ENCODE measurements at places on chromosomes 2 and 18. TPM values are rescaled to one million over a fixed set of nuclear protein-coding genes. Genes with fewer than 3 reads are reported as not detected.

CD207 gene
- total RNA-seq = not detected

PCGF1 gene
- total RNA-seq = 16.1 TPM

LRATD1 gene
- not detected for total RNA-seq

VSNL1 gene
- total RNA-seq = not detected

MC4R gene
- not detected for total RNA-seq

IL36A gene
- total RNA-seq = not detected

FN1 gene
- total RNA-seq = 0.11 TPM

HSPD1 gene
- 1,051 TPM for total RNA-seq

STK39 gene
- total RNA-seq = 33.9 TPM

KCNS3 gene
- total RNA-seq = not detected

DNA sequence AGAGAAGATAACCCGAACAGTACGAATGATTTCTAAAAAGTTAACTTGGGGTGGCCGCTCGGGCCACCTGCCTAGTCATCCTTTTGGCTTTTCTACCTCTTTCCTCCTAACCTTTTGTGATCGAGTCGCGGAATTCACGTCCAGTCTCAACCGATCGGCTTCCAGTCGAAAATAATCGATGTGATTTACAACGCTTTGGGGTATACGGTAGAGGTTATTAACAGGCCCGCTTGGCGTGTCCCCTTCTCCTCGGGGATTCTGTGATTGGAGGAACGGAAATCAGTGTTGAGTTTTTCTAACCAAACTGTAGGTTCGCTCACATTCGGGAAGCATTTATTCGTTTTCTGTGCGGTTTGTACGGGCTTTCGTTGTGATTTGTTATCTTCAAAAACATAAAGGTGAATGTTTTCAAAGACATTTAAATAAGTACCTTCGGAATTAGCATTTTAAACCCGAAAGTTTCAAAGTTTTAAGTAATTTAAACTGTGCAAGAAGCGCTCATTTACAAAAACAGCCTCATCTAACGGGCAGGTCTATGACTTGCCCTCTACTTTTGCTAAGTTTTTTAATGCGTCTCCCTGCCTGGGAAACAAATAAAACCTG, 588 bp upstream of the FOXI3 start:
- peaks cover 4% of the 10 kb centered on the region for H3K4me1 ChIP-seq
- peaks cover 53% of the 10 kb centered on the region for H3K27me3 ChIP-seq
- no peaks in the 10 kb centered on the region for H3K36me3 ChIP-seq
- peak overlapping the region; percentile 60 for H3K4me3 ChIP-seq
- peak; percentile 2 for DNase-seq
- H3K27ac ChIP-seq = no peak overlapping the region

DNA sequence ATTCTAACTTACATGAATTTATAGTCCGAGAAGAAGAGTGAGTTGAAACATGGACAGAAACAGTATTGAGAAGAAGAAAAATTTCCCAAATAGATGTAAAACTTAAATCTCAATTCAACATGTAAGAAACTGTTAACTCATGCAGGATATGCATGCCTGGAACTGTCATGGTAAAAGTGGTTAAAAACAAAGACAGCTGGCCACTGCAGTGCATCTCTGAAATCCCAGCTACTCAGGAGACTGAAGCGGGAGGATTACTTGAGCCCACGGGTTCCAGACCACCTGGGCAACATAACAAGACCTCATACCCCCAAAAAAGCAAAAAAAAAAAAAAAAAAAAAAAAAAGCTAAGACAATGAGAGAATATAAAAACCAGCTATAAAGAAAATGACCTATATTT, 93.0 kb upstream of the TTC27 start:
- no peak for DNase-seq
- no peaks in the 10 kb centered on the region for H3K27me3 ChIP-seq
- H3K4me3 ChIP-seq = no peak overlapping the region
- H3K4me1 ChIP-seq = peaks cover 2% of the 10 kb centered on the region
- H3K36me3 ChIP-seq = peaks cover 56% of the 10 kb centered on the region
- no peak overlapping the region for H3K27ac ChIP-seq

- DNase-seq = no peak
- no peaks in the 10 kb centered on the region for H3K4me1 ChIP-seq
- H3K4me3 ChIP-seq = no peak overlapping the region
- no peaks in the 10 kb centered on the region for H3K36me3 ChIP-seq
Measured at GRCh38 chr18:36650906-36651305, 177.9 kb downstream of the TPGS2 start.

DNA sequence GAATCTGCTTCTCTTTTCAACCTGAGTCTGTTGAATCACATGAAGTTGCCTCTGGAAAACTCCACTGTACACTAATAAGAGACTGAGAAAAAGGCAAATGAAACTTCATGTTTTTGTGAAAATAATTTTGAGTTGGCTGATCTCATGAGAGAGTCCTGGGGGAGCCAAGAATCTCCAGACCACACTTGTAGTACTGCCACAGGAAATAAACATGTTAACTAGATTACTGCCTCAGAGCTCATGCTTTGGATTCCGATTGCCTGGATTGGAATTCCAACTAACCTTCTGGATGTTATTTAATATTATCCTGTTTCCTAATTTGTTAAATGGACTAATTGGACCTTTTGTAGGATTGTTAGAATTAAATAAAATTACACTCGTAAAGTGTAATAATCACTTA, 25.2 kb downstream of the NUP35 start:
- no peaks in the 10 kb centered on the region for H3K27me3 ChIP-seq
- no peak for DNase-seq
- H3K4me1 ChIP-seq = peaks cover 13% of the 10 kb centered on the region
- H3K36me3 ChIP-seq = peaks cover 73% of the 10 kb centered on the region
- no peak overlapping the region for H3K27ac ChIP-seq
- no peak overlapping the region for H3K4me3 ChIP-seq

DNA sequence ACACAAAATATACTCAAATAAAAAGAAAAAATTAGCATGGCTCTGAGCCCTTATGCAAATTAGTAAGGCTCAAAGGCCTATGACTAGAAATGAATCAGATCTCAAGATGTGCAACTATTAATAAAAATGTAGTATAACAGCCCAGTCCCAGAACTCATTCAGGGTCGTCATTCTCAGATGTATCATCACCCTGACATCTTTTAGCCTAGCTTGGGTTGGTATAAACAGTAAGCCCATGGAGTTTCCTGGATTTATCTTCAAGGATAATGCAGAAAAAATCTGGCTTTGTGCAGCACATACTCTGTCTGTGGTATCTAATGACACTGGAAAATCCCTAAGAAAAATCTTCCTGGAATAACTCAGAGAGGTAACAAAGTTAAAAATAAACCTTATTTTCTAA, 239.3 kb downstream of the ZNF385B start:
- H3K27ac ChIP-seq = no peak overlapping the region
- DNase-seq = no peak
- H3K4me3 ChIP-seq = no peak overlapping the region
- peaks cover 3% of the 10 kb centered on the region for H3K27me3 ChIP-seq
- H3K36me3 ChIP-seq = no peaks in the 10 kb centered on the region

DNA sequence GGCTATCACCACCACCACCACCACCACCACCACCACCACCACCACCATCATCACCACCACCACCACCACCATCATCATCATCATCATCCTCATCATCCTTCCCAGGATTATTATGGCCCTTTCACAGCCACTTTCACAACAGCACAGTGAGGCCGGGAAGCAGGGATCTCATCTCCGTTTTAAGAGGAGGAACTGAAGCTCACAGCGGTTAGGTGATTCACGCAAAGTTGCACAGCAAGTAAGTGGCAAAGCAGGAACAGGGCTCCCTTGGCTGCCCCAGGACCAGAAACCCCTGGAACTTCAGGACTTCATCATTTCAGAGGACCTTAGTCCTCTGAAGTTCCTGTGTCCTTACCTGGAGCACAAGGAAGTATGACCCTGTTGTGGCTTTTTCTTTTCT, 26.8 kb downstream of the MRPL35 start:
- DNase-seq = no peak
- no peak overlapping the region for H3K4me3 ChIP-seq
- H3K36me3 ChIP-seq = no peaks in the 10 kb centered on the region
- H3K27me3 ChIP-seq = no peaks in the 10 kb centered on the region
- H3K4me1 ChIP-seq = peaks cover 11% of the 10 kb centered on the region
- H3K27ac ChIP-seq = no peak overlapping the region

- no peak for DNase-seq
- no peaks in the 10 kb centered on the region for H3K27me3 ChIP-seq
- no peak overlapping the region for H3K4me3 ChIP-seq
Measured at GRCh38 chr2:240856151-240856980, 12.3 kb upstream of the AGXT start.

- H3K36me3 ChIP-seq = no peaks in the 10 kb centered on the region
- no peak overlapping the region for H3K27ac ChIP-seq
- no peaks in the 10 kb centered on the region for H3K4me1 ChIP-seq
- no peak overlapping the region for H3K4me3 ChIP-seq
Measured at GRCh38 chr18:68608851-68609490, 105.9 kb downstream of the TMX3 start.

GRCh38 chr2:210028178-210028577, 25.7 kb downstream of the RPE start:
- H3K4me3 ChIP-seq = no peak overlapping the region
- H3K36me3 ChIP-seq = peaks cover 22% of the 10 kb centered on the region
- no peaks in the 10 kb centered on the region for H3K27me3 ChIP-seq
- no peak overlapping the region for H3K27ac ChIP-seq
- H3K4me1 ChIP-seq = no peaks in the 10 kb centered on the region
- no peak for DNase-seq

DNA sequence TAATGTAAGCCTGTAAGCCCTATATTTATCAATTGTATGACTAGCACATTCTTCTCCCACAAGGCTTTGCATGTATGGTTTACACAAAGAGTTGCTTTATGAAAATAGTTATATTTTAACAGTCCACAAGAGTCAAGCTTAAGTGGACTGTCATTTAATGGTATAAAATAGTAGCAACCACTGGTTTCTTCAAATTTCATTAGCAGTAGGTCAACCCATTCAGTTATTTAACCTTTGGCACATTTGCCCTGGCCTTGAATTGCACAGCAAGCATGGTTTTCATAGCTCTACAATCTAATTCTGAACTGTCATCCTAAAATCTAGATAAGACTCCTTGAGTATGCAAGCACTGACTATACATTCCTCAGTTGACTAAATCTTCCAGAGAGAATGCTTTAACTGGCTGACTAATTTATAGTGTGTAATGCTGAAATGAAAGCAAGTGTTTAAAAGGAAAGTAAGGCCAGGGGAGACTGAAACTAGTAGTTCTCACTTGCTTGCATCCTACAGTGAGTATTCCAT, 1.8 kb downstream of the DPP4 start:
- DNase-seq = no peak
- peak overlapping the region; percentile 89 for H3K27ac ChIP-seq
- H3K4me1 ChIP-seq = peaks cover 52% of the 10 kb centered on the region

DNA sequence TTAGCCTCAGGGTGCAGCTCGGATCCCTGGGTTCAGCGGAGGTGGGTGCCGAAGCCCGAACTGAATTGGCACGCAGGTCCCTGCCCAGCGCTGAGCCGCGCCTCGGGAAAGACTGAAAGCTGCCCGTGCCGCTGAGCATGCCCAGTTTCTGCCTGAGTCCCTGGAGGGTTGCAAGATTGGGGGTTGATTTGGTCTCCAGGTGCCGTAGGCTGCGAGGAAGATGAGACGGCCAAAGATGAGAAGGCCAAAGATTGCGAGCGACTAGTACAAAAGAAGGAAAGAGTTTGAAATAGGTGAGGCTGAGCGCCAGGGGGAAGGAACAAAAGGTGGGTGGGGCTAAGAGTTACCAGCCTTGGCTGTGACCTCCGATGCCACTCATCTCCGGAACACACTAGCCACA, 852 bp upstream of the KCNH7 start:
- H3K4me3 ChIP-seq = no peak overlapping the region
- H3K36me3 ChIP-seq = no peaks in the 10 kb centered on the region
- DNase-seq = no peak
- H3K27ac ChIP-seq = no peak overlapping the region

- no peak overlapping the region for H3K4me3 ChIP-seq
- no peak for DNase-seq
- H3K27ac ChIP-seq = no peak overlapping the region
- H3K4me1 ChIP-seq = no peaks in the 10 kb centered on the region
- H3K27me3 ChIP-seq = peaks cover 3% of the 10 kb centered on the region
Measured at GRCh38 chr2:130766037-130766436, 10.7 kb downstream of the AMER3 start.

- H3K4me3 ChIP-seq = no peak overlapping the region
- no peaks in the 10 kb centered on the region for H3K4me1 ChIP-seq
- H3K27me3 ChIP-seq = no peaks in the 10 kb centered on the region
- no peak for DNase-seq
- H3K27ac ChIP-seq = no peak overlapping the region
- H3K36me3 ChIP-seq = no peaks in the 10 kb centered on the region
Measured at GRCh38 chr2:100541404-100541803, 21.4 kb upstream of the PDCL3 start.

All from activated CD8-positive, alpha-beta T cell treated with anti-CD3 and anti-CD28 coated beads for 36 hours (primary cell).